ENCODE measurements at places on chromosomes 5 and 9. TPM values are rescaled to one million over a fixed set of nuclear protein-coding genes. Genes with fewer than 3 reads are reported as not detected.

The ZNG1F gene
- 4.6 TPM for polyA plus RNA-seq

The AJM1 gene
- polyA plus RNA-seq, result 2.8 TPM

The DAP gene
- polyA plus RNA-seq, result 44.5 TPM

The CCDC180 gene
- 7.9 TPM for polyA plus RNA-seq

The EDIL3 gene
- 13.2 TPM for polyA plus RNA-seq

The TAL2 gene
- 18.6 TPM for polyA plus RNA-seq

The PAPPA gene
- 0.67 TPM for polyA plus RNA-seq

The ANKRD31 gene
- polyA plus RNA-seq, result 0.14 TPM
